ENCODE measurements at places on chromosomes 13 and 19. TPM values are rescaled to one million over a fixed set of nuclear protein-coding genes. Genes with fewer than 3 reads are reported as not detected.

- no peak for DNase-seq
These were observed 22.5 kb upstream of the MYCBP2 start for GRCh38 chr13:77349365-77349764.

DNA sequence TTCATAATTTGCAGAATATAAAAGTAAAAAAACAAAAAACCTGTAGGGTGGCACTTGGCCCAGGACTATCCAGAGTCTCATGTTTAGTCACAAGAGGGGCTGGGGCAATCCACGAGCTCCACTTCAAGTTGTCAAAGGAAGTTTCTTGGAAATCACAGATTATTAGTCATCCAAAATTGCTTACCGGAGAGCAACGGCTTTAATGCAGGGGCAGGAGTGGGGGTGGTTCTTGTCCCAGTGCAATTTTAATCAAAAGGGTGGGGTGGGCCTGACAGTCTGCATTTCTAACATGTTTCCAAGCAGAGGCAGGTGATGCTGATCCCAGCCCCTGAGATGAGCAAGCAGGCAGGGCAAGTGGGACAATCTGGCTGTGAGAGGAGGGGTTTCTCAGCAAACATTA, 233.9 kb downstream of the ABCC4 start:
- no peak for DNase-seq

DNA sequence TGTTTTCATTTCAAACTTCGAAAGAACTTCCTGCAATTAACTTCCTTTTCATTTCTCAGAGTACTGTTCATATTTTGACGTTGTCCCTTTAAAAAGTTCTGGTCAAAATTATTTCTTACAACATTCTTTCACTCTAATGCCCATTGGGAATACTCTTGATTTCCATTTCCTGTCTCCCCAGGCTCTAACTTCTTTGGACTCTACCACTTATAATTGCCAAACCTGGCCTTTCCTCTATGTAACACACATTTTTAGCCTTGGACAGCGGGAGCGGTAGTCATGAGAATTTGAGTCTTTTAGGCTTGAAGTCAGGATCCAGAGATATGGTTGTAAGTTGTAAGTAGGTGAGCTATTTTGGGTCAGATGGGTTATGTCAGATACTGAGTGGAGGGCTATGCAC, 163.5 kb upstream of the SPRY2 start:
- no peak for DNase-seq

GRCh38 chr13:34881494-34881893, 60.6 kb upstream of the NBEA start:
- no peak for DNase-seq

GRCh38 chr19:14305706-14306105, 75.5 kb upstream of the ADGRE5 start:
- DNase-seq = no peak

DNA sequence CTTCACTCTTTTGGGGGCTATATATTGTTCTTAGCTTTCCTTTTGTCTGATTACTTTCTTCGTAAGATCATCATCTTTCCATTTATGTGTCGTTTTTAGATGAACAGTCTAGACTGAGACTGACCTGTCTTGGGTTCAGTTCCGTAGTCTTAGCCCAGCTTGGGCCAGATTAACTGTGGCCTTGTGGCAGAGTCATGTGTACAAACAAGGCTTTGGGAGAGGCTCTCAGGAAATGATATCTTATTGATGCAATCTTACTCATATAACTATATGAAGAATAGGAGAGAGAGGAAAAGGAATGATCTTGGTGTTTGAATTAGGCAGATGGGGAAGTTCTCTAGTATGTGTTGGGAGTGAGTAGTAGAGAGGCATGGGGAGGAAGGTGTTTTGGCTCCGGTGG, 6.8 kb upstream of the ERCC5 start:
- DNase-seq = no peak

- DNase-seq = no peak
These were observed 3.5 kb downstream of the GPC5 start for GRCh38 chr13:91401920-91402319.

DNA sequence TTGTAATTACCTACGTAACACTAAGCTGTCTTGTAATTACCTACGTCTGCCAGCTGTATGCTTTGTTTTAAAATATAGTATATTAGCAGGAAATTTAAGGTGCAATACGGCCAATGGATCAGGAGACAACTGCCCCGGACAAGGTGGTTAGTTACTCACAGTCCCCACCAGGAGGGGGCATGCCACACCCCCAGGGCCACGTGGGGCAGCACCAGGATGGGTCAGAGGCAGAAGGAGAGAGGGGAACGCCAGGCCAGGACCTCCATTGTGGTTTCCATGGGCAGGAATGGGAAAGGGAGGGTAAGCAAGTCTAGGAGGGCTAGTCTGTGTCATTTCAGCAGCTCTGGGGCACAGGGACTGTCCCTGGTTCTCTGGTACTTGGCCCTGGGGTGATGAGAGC, 140.1 kb downstream of the URI1 start:
- DNase-seq = peak; percentile 59

DNA sequence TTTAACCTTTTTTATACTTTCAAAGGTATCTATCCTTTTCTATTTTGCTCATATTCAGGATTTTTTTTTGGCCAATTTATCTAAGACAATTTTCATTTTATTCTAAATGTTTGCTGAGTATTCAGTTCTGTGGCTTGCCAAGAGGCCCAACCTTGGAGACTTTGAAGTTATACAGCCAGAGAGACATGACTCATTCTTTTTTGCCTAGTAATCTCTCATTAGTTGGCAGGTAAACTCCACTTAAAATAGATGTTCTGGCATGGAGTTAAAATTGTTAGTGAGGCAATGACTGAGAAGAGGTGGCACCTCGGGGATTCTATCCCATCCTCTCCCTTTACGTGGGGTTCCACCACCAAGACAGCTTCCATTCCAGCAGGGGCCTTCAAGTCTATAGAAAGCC, 213.8 kb downstream of the KCTD12 start:
- DNase-seq = no peak

DNA sequence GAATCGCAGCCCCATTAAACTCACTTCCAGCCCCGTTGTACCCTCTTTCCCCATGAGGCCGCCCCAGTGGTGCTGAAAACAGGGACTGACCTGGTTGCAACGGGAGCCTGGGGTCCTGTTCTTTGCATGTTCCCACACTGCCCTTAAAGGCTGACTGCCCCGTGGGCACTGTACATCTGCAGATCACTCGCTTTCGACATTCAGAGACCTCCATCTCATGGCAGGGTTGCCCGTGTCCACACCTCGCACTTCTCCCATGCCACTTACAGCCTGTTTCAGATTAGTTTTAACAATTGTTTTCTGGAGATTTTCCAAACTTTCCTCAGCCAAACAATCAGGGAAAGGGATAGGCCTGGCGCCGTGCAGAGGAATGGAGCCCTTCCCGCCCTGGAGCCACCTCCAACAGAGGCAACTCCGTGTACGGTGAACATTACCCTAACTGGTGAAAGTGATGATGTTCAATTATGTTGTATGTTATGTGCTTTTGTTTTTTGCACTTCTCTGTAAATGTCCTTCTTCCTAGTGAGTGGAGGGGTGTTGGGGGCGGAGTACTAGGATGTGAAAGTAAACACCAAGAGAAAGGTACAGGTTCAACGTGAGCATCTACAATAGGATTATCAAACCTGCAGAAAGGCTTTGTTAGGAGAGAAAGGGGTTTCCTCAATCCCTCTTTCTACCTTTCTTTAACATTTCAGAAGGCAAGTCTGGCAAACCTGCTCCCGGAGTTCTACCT, 262.8 kb downstream of the FOXO1 start:
- DNase-seq = no peak

DNA sequence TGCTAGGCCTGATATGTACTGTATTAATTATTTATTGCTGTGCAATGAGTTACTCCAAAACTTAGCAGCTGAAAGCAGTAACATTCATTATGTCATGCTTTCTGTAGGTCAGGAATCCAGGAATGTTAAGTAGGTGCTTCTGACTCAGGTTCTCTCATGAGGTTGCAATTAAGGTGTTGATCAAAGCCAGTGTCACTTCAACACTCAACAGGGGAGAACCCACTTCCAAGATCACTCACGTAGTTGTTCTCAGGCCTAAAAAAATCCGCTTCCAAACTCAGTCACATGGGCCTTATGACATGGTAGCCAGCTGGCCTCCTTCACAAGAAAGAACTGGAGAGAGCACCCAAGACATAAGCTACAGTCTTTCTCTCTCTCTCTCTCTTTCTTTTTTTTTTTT, 211.1 kb upstream of the NBEA start:
- no peak for DNase-seq

GRCh38 chr19:45253396-45254027, 2.4 kb downstream of the MARK4 start:
- no peak for DNase-seq

DNA sequence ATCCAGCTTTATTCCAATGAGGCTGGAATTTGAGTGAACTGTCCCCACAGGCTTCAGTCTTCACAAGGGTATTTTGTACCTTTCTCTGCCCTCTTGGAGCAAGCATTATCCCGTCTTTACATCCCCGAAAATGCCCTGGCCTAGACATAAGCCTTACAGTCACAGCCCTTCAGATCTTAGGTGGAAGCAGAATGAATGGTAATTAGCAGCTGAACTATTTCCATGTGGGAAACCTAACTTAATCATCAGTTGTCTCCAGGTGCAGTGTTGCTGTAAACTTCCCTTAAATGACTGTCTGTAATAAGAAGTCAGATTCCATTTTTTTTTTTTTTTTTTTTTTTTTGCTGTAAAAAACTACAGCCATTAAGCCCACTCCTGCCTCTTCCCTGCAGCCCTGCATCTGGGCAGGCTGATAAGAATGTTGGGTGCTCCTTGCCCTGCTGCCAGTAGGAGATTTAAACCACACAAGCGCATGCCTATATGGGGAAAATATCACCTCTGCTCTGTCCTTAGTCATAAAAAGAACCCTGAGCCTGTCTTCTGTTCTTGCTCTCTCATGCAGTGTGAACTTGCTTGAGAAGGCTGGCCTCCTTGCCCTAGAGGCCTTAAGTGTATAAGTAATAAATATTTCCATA, 426.8 kb upstream of the SLITRK5 start:
- no peak for DNase-seq

DNA sequence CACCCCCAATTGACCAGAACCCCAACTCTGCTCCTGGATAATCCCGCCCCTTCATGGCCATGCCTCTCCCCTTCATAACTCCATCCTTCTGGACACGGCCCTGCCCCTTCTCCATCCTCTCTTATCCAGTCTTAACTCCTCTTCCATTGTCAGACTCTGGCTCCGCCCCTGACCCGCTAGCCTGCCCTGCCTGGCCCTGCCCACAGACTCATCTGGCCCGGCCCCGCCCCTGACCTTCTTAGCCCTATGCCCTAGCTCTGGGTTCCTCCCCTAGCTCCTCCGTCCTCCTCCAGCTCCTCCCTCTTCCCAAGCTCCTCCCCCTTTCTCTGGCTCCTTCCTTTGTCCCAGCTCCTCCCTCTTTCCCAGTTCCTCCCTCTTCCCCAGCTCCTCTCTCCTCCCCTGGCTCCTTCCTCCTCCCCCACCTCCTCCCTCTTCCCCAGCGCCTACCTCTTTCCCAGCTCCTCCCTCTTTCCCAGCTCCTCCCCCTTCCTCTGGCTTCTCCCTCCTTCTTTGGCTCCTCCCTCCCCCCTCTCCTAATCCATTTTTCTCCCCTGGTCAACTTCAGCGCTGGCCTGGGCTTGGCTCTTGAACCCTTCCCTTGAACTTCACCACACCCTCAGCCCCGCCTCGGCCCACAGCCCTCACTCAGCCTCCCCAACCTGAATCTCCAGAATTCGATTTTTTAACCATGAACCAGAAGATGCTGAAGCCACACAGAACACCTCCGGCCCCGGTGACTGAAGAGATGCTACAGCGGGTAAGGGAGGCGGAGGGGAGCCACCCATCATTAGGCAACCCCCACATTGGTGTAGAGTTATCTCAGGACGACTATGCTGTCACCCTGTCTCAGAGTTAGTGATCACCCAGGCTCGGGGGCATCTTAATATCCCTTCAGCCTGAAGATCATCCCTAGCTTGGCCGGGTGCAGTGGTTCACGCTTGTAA, 9.2 kb upstream of the ZNF358 start:
- DNase-seq = peak; percentile 90

DNA sequence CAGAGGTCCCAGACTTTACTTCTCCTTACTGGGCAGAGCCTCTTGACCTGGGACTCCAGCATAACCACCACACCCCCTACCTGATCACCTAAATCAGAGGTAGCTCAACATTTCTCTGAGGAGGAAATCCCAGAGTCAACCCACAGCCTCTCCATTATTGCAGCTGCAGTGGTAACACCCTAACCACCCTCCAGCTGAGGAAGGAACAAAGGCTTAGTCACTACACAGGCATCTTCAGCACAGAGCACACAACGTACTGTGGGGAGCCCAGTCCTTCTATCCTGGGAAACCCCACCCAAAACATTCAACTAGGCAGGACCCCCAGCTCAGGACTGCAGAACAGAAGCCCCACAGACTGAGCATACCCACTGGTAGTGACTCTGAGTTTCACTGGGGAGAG, 824.7 kb upstream of the SLITRK5 start:
- DNase-seq = no peak

- peak; percentile 47 for DNase-seq
These were observed 4.0 kb downstream of the TCF3 start for GRCh38 chr19:1648459-1648849.

Gene CRYL1
- 0.18 TPM for total RNA-seq

Gene IRGC
- total RNA-seq = not detected

Gene PRR12
- total RNA-seq = 10.8 TPM

Gene CEACAM20
- total RNA-seq = not detected

Gene FXYD7
- 1.3 TPM for total RNA-seq

Gene ATP7B
- 2.4 TPM for total RNA-seq
